ENCODE measurements at places on chromosomes 4 and X.

DNA sequence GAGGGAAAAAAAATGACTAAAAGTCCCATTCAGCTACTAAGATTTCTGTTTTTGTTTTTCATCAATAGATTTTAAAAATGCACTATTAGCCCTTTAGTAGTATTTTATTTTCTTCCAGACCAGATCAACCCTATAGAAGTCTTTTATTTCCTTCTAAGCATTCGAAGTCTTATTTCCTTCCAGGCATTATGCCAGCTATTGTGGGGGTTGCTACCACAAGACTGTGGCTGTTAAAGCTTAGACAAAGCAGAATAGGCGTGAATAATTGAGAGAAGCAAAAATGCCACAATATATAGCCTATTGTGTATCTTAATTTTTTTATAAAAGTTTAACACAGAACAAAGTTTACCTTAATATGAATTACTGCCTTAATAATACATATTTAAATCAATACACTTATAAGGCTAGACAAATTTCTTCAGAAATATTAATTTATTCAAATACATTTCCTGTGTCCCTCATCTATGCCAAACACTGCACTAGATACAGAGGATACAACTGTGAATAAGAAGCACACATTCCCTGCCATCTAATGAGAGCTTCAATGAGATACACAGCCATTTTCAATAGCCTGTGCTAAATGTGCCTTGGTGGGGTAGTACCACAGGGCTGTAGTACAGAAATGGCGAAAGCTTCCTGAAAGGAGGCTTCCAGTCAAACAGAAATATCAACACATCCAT, 33.1 kb downstream of the SLC10A7 start:
- DNase-seq: no peak

DNA sequence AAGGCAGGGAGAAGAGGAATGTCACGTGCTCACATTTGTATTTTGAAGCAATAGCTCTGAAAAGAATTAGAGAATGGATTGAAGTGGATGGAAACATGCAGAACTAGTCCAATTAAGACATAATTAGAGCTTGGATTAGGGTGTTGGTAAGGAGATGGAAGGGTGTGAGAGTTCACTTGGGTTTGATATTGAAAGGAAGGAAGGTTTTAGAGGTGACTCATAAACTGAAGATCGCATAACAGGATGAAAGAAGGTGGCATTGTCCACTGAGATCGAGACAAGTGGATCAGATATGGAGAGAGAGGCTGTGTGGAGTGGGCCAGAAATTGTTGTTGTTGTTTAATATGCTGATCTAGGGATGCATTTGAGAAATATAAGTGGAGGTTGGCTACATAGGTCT, 244.0 kb upstream of the SMIM31 start:
- DNase-seq: no peak

- DNase-seq: no peak
Measured at GRCh38 chrX:138856881-138857604, 145.5 kb upstream of the FGF13 start.

DNA sequence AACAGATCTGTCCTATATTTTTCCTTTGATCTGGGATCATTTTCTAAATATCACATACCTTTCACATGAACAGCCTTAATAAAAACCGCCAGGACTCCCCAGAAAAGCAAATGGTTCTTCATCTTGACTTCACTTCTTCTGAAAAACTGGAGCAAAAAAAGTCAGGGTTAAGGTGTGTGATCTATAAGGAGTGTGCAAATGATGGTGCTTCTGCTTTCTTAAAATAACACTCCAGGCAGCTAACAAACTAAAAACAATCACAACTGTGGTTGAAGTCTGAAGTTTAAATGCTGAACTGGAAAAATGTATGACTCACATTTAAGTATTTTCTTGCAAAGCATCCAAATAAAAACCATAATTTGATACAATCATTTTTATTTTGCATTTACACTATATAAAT, at the start of gene JCHAIN:
Gene JCHAIN (minus strand): TSS at position 140 of the 400 bp plus-strand sequence. CDS start 18 bp downstream, at position 122.
- no peak for DNase-seq

DNA sequence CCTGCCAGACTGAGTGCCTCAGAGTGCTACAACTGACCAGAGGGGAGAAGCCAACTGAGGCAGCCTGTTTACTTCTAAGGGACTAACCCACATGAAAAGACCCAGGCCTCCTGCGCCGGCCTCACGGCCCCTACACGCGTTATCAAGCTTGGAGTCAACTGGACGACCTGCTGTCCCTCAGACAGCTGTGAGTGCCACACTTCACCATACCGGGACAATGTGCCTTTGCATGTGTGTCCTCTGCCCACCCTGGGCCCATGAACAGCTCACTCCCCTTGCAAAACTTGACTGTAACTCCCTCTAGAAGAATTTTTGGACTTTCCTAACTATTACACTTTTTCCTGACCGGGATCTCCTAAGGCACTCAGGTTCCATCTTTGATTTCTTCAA, 1.8 kb downstream of the NOP14 start:
- DNase-seq: no peak

GRCh38 chrX:20547611-20548051, 280.9 kb upstream of the RPS6KA3 start:
- DNase-seq: no peak

DNA sequence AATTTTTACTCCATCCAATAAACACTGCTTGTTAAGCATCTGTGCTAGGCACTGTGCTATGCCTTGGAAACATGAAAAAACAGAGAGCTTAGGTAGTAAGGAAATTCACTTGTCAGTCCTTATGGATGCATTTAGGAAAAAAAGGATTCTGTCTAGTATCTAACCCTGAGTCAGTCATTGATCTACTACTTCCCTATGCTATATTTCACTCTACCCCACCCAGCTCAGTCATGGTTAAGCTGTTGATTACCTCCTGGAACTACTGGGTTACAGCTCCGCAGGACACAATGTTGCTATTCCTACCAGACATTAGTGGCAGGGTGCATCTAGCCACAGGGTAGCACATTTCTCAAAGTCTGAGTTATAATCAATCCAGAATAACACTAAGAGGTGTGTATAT, 2.9 kb upstream of the USP53 start:
- DNase-seq: no peak

GRCh38 chr4:183165376-183165775, 66.3 kb downstream of the WWC2 start:
- no peak for DNase-seq

GRCh38 chr4:15143551-15143950, 141.3 kb downstream of the CPEB2 start:
- no peak for DNase-seq
